ENCODE measurements at places on chromosomes 7 and 10.
A peak's percentile ranks its signal among the peaks of the same experiment; 100 is the strongest.

GRCh38 chr7:110760341-110760740 lies 330.6 kb upstream of the LRRN3 start:
- DNase-seq, result no peak

GRCh38 chr10:61487506-61487905 lies 34.3 kb upstream of the TMEM26 start:
- DNase-seq, result no peak

DNA sequence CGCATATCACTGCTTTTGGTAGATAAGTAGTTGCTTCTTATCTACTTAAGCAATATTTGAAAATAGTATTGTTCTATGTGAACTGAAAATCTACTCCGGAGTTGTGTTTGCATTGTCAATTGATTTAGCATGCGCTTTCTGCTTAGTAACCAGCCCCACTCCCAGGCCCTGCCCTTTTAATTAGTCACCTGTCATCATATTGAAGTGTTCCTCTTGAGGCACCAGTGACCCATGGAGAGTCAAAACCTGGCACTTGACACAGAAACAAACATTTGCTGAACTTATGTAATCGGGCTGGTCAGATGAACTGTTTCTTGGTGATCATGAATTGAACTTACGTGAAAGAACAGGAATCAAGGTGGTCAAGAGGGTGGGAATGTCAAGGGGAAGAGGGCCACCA lies 27.8 kb upstream of the CDHR3 start:
- no peak for DNase-seq

- DNase-seq, result peak; percentile 21
Measured at GRCh38 chr10:114458955-114459354, 54.7 kb upstream of the AFAP1L2 start.

GRCh38 chr7:92848851-92849250 lies 12.5 kb upstream of the CDK6 start:
- DNase-seq, result no peak

- DNase-seq, result no peak
Measured at GRCh38 chr10:60896033-60896432, 48.0 kb downstream of the RHOBTB1 start.

DNA sequence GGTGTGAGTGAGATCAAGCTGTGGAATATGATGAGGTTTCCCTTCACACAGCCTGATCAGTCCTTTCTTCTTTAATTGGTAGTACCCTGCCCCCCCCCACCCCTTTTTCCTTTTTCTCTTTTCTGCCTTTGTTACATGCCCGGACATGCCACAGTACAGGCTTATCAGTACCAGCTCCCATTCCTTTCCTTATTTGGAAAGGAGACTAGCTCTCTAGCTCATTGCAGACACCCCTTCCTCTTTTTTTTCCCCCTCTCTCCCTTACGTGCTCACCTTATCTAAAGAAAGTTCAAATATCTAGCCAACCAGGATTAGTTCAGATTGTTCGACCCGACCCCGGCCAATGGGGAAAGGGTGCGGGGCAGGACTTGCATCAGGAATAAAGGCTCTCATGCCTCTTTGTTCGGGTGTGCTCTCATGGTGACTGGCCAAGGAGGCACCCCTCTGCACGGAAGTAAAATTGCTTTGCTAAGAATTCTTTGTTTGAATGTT lies 230.4 kb downstream of the ACTR3B start:
- peak; percentile 12 for DNase-seq

DNA sequence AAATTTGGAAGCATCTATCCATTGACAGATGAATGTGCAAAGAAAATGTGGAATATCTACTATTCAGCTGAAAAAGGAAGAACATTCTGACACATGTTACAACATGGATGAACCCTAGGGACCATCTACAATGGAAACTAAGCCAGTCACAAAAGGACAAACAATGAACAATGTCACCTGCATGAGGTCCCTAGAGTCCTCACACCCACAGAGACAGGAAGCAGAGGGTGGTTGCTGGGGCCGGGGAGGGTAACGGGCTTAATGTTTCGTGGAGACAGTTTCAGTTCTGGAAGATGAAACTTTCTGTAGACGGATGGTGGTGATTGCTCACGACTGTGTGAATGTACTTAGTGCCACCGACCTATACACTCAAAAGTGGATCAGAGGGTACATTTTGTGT lies 282.9 kb downstream of the ADARB2 start:
- DNase-seq, result no peak

GRCh38 chr7:88396948-88397322 lies 90.2 kb upstream of the STEAP4 start:
- DNase-seq, result no peak

DNA sequence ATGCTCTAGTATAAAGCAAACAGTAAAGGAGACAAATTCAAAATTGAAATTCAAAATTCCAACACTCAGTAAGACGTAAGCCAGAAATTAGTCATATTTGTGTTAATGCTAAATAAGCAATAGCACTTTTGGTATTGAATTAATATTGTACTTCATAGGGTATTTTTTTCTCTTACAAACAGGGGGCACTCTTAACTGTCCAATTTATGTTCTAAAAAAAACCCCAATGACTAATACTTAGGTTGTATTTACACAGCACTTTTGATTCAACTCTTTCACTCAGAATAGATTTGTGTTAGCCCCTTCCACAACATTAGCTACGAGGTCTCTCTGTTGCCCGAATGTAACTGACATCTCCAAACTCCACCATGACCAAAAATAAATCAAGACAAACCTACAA lies 284.9 kb upstream of the COBL start:
- DNase-seq, result no peak

- DNase-seq, result no peak
Measured at GRCh38 chr10:48694371-48695030, 9.8 kb downstream of the WDFY4 start.

GRCh38 chr10:14742815-14743214 lies 31.9 kb downstream of the FAM107B start:
- no peak for DNase-seq

DNA sequence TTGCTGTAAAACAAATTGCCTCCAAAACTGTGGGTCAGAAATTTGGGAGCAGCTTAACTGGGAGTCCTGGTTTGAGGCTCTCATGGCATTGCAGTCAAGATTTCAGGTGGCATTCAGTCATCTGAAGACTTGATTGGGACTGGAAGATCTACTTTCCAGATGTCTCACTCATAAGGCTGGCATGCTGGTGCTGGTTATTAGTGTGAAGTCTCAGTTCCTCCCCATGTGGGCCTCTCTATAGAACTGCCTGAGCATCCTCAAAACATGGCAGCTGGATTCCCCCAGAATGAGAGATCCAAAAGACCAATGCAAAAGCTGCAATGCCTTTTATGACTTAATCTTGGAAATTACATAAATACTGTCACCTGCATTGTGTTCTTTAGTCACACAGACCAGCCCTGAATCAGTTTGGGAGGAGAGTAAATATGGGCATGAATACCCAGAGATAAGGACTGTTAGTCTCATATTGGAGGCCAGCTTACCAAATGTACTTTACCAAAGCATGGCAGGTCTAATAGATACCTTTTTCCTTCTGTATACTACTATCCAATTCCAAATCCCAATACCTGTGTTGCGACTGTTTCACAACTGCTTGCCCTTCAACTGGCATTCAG lies 6.5 kb upstream of the HERPUD2 start:
- DNase-seq, result no peak

- DNase-seq, result no peak
Measured at GRCh38 chr10:70123817-70124216, 8.8 kb downstream of the AIFM2 start.

GRCh38 chr7:371119-371778 lies 81.3 kb downstream of the FOXL3 start:
- no peak for DNase-seq

GRCh38 chr7:126286317-126286716 lies 966.4 kb downstream of the GRM8 start:
- no peak for DNase-seq

DNA sequence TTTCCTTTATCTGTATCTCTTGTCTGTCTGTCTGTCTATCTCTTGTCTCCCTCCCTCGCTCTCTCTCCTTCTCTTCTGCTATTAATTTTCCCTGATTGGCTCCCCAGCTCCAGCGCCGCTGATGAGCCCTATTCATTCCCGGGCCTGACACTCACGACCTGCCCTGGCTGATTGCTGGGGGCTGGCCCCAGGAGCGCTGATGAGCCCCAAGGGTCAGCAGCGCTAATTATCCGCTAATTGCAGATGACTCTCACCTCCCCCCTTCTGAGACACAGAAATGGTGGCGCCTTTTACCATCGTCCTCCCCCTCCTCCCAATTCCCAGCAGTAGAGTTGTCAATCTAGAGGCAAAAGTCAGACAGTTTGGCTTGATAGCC lies 1.3 kb upstream of the GBX1 start:
- DNase-seq, result no peak

DNA sequence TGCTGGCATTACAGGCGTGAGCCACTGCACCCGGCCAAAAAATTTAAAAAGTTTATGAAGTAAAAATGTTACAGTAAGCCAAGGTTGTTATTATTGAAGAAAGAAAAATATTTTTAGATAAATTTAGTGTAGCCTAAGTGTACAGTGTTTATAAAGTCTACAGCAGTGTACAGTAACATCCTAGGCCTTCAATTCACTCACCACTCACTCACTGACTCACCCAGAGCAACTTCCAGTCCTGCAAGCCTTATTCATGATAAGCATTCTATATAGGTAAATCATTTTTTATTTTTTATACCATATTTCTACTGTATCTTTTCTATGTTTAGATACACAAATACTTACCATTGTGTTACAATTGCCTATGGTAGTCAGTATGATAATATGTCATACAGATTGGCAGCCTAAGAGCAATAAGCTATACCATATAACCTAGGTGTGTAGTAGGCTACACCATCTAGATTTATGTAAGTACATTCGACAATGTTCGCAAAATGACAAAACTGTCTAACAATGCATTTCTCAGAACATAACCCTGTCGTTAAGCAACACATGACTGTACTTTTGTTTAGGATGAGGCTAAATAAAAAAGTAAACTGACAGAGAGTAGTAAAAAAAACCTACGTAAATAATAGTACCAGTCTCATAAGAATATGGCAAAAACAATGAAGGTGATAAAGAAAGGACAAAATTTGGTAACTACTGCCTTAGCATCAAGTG lies 77.8 kb upstream of the FAM133B start:
- DNase-seq, result peak; percentile 30

DNA sequence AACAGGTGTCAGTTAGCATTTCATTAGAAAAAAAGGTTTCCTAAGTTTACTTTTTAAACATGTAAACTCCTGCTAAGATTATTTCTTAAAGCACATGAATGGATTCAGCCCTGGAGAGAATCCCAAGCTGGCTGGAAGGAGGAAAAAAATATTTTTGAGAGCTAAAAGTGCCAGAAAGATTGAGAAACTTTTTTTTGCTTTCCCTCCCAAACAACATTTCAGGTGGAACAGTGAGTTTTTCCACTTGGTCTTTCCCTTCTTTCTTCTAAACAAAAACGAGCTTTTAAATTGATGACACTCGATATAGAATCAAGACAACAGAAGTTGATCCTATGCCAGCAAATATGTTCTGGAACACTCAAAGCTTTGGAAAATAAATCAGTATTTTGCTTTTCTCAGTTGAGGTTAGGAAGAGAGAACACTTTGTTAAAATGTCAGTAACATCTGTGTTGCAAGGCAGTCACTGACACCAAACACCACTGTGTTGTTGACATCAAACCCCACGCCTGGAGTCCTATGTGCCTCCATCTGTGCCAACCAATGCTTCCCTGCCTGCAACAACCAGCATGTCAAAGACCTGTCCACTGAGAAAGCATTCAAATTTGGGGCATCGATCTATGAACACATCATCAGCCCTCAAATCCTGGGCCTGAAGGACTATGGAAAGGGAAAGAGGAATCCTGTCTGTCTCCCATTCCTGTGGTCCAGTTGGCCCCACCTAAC lies 22.9 kb upstream of the INSIG1 start:
- no peak for DNase-seq

DNA sequence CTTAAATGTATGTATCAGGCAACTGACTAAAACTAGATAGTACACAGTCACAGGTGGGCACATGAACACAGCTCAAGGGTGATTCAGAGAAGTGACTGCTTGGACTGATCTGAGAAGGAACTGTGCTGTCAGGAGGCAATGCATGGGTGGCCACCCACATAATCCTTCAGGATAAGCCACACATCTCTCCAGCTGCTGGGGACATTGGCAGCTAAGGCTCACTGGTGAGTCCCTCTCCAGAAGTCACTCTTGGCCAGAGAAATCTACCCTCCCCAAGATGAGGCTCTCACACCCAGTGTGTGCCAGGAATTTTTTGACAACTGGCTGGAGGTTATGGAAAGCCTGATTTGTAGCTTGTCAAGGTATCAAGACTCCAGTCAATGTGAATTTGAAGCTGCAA lies 302.4 kb upstream of the NEBL start:
- no peak for DNase-seq

DNA sequence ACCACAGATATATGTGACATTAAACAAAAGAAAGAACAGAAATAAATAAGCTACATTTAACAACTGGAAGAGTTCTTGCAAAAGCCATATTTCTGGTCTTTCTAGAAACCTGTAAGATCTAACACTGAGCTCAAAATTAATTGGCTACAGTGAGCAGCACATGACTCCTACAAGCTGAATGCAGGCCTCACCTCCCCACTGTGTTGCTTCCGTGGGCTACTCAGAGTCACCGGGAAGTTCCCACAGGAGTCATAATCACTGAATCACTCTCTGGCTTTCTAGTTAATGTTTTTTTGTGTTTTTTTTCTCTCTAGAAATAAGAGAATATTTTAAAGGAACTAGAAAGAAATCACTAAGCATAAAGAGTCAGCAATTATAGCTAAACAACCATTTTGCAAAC lies 10.2 kb upstream of the MRPS24 start:
- DNase-seq, result peak; percentile 48

DNA sequence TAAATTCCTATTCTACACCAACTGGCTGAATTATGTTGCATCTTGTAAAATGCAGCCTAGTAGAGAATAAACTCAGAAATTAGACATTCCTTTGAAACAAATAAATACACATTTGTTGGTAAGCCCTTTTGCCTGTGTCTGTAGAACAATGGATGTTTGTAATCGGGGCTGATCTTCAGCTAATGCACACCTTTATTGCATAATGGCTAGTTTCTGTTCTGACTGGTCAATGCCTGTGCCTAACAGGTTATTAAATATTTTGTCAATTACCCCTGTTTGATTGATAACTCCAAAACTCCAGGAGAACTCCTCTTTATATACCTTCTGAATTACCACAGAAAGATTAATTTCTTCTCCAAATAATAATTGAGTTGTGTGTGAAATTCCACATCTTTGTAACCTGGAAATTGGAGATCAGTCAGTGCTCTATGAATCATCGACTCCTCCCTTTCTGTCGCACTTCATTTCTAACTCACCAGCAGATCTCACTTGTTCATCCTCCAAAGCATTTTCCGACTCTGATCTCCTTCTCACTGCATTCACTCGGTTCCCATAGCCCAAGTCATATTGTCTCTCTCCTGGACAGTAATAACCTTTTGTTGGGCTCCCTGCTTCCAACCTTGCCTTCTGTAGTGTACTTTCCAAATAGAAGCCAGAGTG lies 196.0 kb upstream of the FZD1 start:
- DNase-seq, result peak; percentile 83

Data from mammary epithelial cell (primary cell).